Posterior cingulate gyrus (tissue), 11 donors: ENCODE measurements at places on chromosomes 11 and 22.

DNA sequence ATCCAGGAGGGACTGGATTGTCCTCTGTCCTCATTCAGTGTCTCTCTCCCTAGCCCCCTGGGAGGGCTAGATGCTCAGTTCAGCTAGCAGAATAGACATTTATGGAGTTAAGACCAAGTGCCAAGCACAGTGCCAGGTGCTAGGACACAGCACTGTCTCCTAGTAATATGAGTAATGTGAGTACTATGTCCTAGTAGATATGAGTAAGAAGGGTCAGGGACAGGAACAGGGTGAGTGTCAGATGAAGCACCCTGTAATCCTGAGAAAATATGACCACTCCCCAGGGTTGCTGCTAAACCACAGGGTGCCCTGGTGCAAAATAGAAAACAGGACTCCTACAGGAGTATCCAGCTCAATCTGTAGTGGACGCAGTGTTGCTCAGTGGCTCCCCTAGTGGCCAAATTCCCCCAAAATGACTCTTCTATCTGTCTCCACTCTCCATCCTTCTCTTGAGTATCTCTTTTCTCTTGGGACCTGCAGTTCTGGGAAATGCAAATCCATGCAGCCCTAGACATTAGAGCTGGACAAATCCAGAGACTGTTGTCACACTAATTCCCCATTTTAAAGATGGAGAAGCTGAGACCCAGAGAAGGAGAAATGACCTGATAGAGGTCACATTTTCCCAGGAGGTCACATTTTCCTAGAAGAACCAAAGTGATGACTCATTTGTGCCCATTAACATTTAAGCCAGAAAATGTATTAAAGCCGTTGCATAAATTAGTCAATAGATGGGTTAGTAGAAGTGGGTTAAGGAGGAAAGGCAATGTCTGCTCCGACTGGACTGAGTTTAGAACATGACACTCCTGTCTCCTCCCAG is 214.3 kb downstream of the NXPE2 start:
- DNase-seq, result no peak

DNA sequence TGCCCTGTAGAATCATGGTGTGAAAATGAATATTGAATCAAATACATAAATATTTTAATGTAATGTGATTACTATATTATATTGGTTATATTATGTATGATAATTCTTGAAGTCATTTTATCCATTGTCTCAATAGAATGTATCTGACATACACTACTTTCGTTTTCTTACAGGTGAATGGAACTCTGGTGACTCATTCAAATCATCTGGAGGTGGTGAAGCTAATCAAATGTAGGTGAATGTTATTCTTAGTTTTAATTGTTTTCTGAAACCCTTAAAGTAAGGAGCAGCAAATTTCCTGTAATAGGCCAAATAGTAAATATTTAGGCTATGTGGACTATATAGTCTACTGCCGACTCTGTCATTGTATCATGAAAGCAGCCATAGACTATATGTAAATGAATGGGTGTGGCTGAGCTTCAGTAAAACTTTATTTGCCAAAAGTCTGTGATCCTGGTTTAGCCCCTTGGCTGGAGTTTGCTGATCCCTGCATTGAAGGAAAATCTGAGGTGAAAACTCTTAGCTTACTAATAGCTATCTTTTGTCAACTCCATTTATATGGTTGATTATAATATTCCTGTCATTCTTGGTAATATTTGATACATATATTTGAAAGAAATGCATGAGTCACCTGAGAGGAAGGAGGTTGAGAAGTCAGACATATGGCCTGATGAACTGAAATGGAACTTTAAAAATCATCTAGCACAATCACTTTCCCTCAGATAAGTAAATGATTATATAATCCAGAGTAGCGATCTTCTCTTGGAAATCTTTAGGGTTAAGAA is 87.2 kb upstream of the GRIK4 start:
- no peak for DNase-seq

GRCh38 chr11:127255209-127255608 is 254.6 kb upstream of the KIRREL3 start:
- no peak for DNase-seq

GRCh38 chr11:26344647-26345046 is 12.7 kb downstream of the ANO3 start:
- DNase-seq, result no peak

DNA sequence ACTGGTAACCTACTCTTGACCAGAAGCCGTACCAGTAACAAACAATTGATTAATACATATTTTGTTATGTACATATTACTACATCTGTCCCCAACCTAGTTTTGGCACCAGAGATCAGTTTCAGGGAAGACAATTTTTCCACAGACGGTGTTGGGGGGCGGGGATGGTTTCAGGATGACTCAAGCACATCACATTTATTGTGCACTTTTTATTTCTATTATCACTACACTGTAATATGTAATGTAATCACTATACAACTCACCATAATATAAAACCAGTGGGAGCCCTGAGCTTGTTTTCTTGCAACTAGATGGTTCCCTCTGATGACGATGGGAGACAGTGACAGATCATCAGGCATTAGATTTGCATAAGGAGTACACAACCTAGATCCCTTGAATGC is 15.5 kb downstream of the DGCR8 start:
- DNase-seq, result no peak
